ENCODE measurements at places on chromosomes 1 and 21.

- no peak for DNase-seq
Observed at GRCh38 chr1:37288900-37289299, 185.5 kb upstream of the ZC3H12A start.

- no peak for DNase-seq
Observed at GRCh38 chr1:200518524-200518923, 102.0 kb downstream of the KIF14 start.

DNA sequence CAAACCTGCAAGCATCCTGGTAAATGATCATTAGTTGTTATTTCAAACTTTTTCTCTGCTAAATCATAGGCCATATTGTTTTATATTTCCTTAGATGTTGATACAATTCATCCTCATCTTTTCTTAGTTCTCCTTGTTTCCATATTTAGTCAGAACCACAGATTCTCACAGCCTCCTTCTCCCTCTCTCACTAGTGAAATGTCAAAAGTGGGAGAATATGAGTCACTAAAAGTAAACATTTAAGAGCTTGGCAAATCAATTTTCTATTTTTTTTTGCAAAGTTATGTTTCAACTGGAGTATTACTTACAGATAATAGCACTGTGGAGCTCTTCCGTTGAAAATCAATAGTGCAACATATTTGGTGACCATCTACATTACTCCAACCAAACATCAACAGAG, 308.8 kb downstream of the COL11A1 start:
- no peak for DNase-seq

GRCh38 chr1:92483610-92484471, 2.9 kb downstream of the GFI1 start:
- no peak for DNase-seq

GRCh38 chr1:236089046-236089773, 24.3 kb upstream of the NID1 start:
- no peak for DNase-seq

DNA sequence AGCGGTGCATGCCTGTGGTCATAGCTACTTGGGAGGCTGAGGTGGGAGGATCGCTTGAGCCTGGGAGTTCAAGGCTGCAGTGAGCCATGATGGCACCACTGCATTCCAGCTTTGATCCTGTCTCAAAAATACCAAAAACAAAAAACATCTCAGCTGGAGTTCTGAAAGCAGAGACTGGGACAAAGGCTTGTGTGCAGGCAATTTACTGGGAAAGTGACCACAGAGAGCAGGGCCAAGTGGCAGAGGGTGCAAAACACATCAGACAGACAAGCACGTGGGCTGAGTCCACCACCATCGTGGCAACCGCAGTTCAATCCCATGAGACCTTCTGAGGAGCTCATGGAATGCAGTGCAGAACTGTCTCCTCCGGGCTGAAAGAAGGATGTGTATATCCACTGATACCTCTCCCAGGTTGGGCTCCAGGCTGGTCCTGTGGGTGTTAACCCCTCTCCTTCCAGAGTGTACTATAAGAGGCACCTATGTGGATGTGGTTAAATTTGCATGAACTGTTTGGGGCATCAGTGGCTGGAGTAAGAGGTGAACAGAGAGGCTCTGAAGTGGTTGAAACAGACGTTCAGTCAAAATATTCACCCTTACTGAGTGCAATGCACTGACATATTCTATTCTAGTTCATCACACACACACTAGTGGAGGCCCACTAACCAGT, 10.8 kb downstream of the PIGP start:
- no peak for DNase-seq

All from gastrocnemius medialis (tissue), 4 donors.